ENCODE measurements at places on chromosomes 7 and 10. TPM values are rescaled to one million over a fixed set of nuclear protein-coding genes. Genes with fewer than 3 reads are reported as not detected.

- peaks cover 36% of the 10 kb centered on the region for H3K4me1 ChIP-seq
- H3K27ac ChIP-seq, result peak overlapping the region; percentile 89
- H3K27me3 ChIP-seq, result no peaks in the 10 kb centered on the region
- DNase-seq, result peak; percentile 74
- H3K4me3 ChIP-seq, result peak overlapping the region; percentile 75
Measured at GRCh38 chr10:125160856-125161706, 718 bp upstream of the CTBP2 start.

GRCh38 chr10:37992083-37992482 lies 15.6 kb upstream of the ZNF25 start:
- no peak for DNase-seq
- H3K27ac ChIP-seq, result no peak overlapping the region
- no peaks in the 10 kb centered on the region for H3K27me3 ChIP-seq
- H3K4me3 ChIP-seq, result no peak overlapping the region

DNA sequence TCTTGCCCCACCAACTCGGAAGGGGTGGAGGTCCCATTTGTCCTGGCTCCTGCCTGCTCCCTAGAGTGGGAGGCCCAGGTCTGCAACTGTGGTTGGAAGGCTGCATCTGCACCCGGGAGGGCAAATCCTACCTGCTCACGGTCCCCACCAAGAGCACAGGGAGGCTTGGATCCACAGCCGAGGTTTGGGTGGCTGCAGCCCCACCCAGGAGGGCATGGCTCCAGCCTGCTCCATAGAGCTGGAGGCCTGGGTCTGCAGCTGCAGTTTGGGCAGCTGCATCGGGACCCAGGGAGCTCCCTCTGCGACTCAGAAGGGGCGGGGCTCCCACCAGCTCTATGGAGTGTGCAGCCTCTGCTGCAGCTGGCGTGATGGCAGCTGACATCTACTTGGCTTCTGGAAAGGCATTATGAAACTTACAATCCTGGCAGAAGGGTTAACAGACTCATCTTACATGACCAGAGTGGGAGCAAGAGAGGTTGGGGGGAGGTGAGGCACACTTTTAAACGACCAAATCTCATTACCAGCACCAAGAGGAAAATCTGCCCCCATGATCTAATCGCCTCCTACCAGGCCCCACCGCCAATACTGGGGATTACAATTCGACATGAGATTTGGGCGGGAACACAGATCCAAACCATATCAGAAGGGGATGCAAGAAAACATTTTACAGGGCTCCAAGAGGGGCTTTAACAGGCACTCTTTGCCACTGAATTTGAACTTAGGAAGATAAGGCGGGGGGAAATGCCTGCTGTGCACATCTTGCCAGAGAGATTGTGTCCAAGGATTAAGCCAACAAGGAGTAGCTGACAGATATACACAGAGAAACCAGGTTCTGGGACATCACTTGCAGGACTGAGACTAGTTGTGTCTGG lies 8.2 kb upstream of the BLVRA start:
- H3K36me3 ChIP-seq, result no peaks in the 10 kb centered on the region
- H3K27me3 ChIP-seq, result peaks cover 23% of the 10 kb centered on the region
- peaks cover 4% of the 10 kb centered on the region for H3K4me1 ChIP-seq
- no peak overlapping the region for H3K4me3 ChIP-seq
- no peak for DNase-seq

- no peaks in the 10 kb centered on the region for H3K36me3 ChIP-seq
- no peaks in the 10 kb centered on the region for H3K27me3 ChIP-seq
- H3K4me1 ChIP-seq, result peaks cover 10% of the 10 kb centered on the region
- no peak for DNase-seq
Measured at GRCh38 chr7:4167385-4167910, 514.6 kb upstream of the FOXK1 start.

DNA sequence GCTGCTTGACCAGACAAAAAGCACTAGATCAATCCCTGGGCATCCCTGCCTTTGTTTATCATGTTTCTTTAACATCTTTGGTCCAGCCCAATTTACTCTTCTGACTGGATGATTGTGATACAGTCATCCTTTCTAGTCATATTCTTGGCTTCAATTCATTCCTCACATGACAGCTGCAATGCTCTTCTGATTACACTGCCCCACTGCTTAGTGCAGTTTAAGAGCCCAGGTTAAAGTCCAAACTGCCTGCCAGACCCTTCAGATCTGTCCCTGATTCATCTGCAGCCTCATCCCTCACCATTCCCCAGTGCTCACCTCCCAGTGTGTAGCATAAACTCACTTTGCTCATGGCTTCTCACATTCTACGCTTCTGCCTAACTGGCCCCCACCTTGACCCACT lies 383.8 kb downstream of the TNS3 start:
- no peak overlapping the region for H3K4me3 ChIP-seq
- H3K27me3 ChIP-seq, result no peaks in the 10 kb centered on the region
- H3K4me1 ChIP-seq, result peaks cover 20% of the 10 kb centered on the region
- no peak overlapping the region for H3K27ac ChIP-seq

DNA sequence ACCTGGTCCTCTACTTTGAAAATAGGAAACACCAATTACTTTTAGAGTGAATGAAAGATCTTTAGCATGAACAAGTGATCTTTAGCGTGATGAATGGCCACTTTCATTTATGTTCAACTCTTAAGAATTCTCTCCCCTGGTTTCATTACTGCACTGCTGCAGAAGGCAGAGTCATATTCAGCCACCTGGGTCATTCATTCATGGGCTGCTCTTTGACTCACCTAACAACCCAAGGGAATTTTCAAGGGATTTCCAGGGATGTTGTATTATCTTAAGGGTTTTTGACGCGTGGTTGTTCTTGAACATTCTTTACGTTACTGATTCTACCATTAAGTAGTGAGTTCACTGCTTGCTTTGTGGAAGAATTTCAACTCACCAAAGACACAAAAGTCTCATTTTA lies 87.3 kb upstream of the STK17A start:
- peaks cover 26% of the 10 kb centered on the region for H3K27me3 ChIP-seq
- H3K4me3 ChIP-seq, result no peak overlapping the region
- no peak for DNase-seq
- H3K4me1 ChIP-seq, result no peaks in the 10 kb centered on the region

GRCh38 chr7:72187179-72187578 lies 225.0 kb downstream of the CALN1 start:
- no peak overlapping the region for H3K27ac ChIP-seq
- no peaks in the 10 kb centered on the region for H3K4me1 ChIP-seq
- H3K36me3 ChIP-seq, result no peaks in the 10 kb centered on the region
- no peak overlapping the region for H3K4me3 ChIP-seq
- no peak for DNase-seq
- H3K27me3 ChIP-seq, result peaks cover 38% of the 10 kb centered on the region

USP54 gene
- 26.7 TPM for total RNA-seq

STOX1 gene
- total RNA-seq, result 2.5 TPM

OR2A42 gene
- 0.50 TPM for total RNA-seq

SHLD2 gene
- 22.4 TPM for total RNA-seq

Data from mesothelial cell of epicardium (in vitro differentiated cells).